Type B pancreatic cell (in vitro differentiated cells): ENCODE measurements at places on chromosomes 7 and 10.

DNA sequence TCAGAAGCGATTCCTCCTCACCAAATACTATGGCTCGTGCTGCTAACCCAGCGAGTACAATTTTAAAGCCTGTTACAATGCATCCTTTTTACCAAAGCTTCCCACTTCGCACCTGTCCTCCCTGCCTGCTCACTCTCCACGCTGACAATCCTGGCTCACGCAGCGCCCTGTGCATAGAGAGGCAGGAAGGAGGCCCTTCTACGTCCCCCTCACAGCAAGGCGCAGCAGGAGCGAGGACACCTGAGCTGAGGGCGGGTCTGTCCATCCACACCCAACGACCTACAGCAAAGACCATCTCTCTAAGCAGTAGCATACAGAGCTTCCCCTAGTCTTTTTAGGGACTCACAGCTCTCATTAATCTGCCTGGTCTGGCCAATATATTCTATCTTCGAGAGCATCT lies 46.0 kb downstream of the MKI67 start:
- DNase-seq: no peak

- no peak for DNase-seq
Observed at GRCh38 chr10:19902456-19902855, 86.2 kb downstream of the PLXDC2 start.

DNA sequence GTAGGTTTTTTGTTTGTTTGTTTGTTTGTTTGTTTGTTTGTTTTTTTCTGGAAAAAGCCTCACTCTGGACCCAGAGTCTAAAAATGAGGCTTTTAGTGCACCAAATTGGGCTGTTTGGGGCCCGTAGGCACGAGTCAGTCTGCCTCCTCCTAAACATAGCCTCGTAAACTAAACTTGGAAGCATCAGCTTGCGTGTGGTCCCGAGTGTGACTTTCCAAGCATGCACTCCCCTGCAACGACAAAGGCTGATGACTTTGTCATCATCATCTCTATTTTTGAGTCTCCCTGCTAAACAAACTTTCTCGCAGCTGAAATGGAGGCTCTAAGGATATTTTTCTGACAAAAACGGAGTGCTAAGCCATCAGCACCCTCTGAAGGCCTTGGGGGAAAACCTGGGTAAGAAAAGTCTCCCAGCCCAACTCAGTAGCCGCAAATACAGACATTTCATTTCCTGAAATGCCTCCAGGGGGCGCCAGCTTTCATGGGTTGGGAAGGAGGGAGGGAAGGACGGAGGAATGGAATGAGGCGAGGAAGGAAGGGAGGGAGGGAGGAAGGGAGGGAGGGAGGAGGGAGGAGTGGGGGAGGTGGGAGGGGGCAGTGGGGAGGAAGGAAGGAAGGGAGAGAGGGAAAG lies 245.9 kb downstream of the KCNMA1 start:
- no peak for DNase-seq

- DNase-seq: no peak
Observed at GRCh38 chr10:12511651-12512050, 162.3 kb downstream of the CAMK1D start.

- DNase-seq: no peak
Observed at GRCh38 chr7:21999896-22000295, 54.2 kb upstream of the CDCA7L start.

DNA sequence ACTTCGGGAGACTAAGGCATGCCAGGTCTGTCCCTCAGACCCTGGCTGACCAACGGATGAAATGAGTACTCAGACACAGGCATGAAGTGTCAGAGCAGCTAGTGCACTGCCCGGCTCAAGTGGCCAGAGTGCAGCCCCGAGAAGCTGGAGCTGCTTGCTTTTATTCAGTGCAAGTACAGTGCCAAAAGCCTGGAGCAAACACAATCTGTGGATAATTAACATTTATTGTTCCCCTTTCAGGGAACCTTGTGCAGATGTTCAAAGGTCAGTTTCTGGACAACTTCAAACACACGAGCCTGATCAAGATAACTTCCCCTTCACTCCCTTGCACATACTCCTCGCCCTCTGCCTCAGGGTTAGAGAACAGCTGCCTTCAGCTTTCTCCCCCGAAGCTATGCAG lies 7.9 kb upstream of the ATE1 start:
- no peak for DNase-seq
